DMS 273 treated with DMSO at 0.1 percent for 48 hours (cell line): ENCODE measurements at places on chromosomes 2 and 18.

DNA sequence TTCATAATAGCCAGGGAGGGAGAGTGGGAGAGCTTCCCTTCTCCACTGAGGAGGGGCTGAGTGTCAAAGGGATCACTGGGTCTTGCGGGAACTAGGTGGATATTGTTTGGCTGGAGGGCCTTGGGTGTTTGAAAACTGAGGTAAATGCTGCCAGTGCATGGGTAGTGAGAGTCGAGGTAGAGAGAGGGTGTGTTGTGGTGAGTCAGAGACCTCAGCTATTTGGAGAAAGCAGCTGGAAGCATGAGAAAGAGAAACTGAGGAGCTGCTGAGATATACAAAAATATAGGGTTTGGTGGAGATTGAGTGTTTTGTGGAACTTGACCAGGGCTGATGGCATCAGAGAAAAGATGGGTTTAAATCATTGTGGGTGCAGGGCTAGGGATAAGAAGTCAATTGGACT is 127.0 kb upstream of the CCDC195 start:
- DNase-seq, result no peak

DNA sequence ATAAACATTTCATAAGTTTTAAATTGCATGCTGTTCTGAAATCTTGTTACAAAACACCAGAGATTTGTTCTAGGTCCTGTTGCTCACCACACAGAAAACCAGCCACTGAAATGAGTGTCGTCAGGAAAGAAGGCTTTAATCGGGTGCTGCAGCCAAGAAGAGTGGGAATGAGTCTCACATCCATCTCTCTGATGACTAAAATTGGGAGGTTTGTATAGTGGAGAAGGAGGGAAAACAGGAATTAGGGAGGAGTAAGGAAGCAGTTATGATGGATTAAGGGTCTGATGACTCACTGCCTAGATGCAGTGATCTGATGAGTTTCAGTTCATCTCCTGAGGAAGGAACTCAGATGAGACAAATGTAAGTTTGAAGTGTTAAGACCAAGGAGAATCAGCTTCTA is 42.1 kb upstream of the GPR39 start:
- no peak for DNase-seq

DNA sequence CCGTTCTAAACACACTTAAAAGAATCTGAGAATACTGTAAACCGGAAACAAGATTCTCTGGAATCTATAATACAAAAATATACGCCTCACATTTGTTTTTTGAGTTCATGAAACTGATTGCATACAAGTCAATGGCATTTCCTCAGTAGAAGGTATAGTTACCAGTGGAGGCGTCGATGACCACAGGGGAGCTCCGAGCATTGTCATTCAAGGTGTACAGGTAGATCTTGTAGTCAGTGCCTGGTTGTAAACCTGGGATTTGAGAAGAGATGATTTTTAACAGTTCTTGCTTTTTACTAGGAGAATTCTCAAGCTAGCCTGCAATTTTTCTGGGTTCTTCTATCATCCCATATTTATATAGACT is 60.4 kb downstream of the FN1 start:
- no peak for DNase-seq

- no peak for DNase-seq
These were observed 23.3 kb upstream of the FOSL2 start for GRCh38 chr2:28369358-28369757.

DNA sequence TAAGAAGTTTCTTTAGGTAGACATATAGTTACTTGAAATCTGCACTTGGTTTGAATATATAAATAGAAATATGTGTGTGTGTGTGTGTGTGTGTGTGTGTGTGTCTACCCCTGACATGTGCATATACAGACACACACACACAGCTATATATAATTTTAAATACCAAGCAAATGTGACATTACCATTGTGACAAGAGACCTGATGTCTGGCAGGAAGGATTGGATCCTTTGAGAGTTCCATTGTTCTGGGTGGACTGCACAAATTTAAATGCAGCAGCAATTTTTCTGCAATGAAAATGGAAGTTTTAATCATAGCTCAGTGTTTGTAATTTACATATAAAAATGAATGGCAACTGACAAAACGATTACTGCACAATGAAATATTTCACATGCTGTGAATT is 87.8 kb upstream of the CCDC195 start:
- DNase-seq, result no peak

DNA sequence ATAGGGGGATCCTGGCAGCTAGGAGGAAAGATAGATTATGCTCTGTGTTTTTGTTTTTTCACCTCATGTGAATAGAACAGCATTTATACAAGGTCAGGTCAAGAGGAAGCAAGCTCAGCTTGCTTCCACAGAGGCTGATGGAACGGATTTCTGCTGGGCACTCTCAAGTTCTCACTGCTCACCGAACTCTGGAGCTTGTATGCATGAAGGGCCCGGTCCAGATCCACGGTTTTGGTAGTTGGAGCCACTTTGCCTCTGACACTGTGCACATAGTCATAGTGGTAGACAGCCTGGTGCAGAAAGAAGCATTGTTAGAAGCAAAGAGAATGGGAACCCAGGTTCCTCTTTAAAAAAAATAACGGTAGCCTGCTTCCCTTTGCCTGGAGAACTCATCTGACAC is 141.9 kb downstream of the RIF1 start:
- no peak for DNase-seq

DNA sequence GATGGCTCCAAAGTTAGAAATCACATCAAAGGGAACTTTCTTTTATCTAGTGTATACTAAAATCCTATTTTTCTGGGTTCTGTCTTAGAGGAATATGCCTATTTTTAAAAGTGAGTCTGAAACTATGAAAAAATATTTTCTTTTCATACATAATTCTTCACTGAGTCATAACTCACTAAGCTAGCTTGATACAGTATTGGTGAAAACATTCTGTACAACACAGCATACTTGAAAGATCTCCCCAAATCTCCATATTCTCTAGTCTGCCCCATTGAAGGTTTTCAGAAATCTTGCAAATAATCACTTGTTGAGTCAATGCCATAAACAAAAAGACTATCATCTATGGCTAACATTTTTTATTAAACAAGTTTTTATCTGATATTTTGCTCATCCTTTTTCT is 44.5 kb downstream of the COL3A1 start:
- no peak for DNase-seq

GRCh38 chr2:236653863-236654262 is 84.2 kb downstream of the ACKR3 start:
- no peak for DNase-seq

DNA sequence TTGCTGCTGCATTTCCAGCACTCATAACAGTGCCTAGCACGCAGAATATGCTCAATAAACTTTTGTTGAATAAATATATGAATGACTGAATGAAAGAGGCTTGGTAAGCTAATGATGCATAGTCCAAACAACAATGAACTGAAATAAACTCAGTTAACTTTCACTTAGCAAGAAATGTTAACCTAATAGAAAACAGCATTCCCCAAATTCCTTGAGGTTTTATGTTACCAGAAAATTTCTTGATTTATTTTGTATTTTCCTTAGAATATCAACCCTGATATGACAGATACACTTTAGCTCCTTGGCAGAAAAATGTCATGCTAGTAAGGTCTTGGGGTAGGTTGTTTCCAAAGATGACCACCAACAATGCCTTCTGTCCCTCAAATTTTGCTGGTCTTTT is 217.4 kb downstream of the KCNE4 start:
- DNase-seq, result no peak
